ENCODE measurements at places on chromosomes 7 and 10.

GRCh38 chr7:31782411-31782991 lies 95.5 kb downstream of the PPP1R17 start:
- no peak for DNase-seq

- no peak for DNase-seq
These were observed 74.1 kb downstream of the FAM53B start for GRCh38 chr10:124669824-124670654.

- DNase-seq: no peak
These were observed at the start of gene ARHGAP22 for GRCh38 chr10:48604991-48605508. ARHGAP22 (minus strand) TSS chr10:48605073; CDS start chr10:48604796, 277 bp downstream.

DNA sequence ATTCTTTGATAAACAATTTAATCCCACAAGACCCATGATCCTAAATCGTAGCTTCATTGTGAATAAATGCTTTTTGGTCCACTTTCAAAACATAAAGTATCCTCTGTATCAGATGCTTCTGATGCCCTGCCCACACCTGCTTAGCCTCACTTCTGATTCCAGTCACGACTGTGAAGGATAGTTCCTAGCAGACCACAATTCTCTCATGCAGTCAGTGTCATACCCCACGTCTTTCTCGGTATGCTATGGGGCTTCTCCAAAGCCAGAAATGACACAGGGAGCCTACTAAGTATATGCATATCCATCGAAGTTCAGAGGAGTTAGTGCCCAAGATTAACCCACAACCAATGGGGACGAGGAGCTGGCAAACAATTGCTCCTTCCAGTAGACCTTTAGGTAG lies 27.6 kb upstream of the CTNNA3 start:
- no peak for DNase-seq

- DNase-seq: no peak
These were observed 31.5 kb downstream of the TCF7L2 start for GRCh38 chr10:112981553-112981952.

DNA sequence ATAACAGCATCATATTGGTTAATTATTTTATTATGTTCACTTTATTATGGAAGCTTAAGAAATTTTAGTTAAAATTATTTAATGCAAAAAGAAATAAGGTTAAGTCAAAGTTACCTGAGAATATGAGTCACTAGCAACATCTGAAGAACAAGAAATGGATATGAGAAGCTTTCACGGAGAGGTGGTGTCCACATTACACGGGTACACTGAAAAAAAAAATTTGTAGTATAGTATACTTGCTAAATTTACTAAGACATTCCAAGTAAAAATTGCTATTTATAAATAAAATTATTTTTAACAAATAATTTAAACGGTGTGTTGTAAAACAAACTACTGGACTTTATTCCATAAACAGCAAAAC lies 63.9 kb downstream of the DPY19L1 start:
- DNase-seq: no peak

GRCh38 chr7:129886818-129887186 lies 66.0 kb downstream of the UBE2H start:
- DNase-seq: no peak

DNA sequence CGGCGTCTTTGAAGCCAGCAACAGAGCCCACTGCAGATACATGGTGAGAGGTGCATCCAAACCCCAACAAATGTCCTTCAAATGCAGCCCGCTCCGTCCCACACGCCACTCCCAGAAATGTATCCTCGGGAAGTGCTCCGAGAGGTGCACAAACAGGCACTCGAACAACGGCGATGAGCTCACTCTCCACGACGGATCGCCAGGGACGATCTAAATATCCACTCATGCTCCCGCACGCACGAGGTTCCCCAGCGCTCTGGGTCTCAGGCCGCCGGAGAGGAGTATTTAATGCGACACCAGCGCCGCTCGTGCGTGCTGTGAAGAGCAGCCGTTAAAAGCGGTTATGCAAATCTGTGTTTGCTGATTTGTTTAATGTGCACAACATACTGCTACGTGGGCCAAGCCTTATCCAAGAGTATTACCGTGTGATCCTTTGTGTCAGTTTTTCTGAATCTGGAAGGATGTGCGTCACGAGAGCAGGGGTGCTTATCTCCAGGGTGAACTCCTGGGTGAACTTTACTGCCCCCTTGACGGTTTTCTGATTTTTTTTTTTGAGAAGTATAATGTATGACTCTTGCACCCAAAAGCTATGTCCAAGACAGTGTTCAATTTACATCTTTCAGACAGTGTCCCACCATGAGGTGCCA lies 48.5 kb upstream of the PPP2R2D start:
- DNase-seq: no peak

DNA sequence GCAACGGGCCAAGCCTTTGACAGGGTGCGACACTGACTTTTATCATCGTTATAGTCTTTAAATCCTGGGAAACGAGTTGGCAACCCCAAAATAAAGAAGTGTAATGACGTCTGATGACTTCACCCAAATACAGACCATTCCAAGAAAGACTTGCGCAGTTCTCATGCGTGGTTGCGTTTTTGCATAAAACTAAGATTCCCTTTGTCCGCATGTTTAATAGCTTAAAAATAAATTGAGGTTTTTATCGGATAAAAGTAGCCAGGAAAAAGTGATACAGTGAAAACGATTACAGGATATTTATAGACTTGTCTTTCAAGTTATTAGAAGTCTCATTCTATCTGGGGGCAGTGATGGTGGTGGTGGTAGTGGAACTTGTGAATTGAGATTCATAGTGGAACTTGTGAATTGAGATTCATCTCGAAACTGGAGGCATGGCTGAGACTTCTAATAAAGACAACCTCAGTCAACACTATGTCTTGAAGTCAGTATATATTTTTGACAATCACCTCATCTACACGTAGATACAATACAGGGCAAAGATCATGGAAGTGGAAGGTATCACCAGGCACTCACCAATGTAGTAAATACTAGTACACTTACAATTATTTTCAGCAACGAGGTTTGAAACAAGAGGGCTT lies 1.2 kb upstream of the NAMPT start:
- DNase-seq: no peak

DNA sequence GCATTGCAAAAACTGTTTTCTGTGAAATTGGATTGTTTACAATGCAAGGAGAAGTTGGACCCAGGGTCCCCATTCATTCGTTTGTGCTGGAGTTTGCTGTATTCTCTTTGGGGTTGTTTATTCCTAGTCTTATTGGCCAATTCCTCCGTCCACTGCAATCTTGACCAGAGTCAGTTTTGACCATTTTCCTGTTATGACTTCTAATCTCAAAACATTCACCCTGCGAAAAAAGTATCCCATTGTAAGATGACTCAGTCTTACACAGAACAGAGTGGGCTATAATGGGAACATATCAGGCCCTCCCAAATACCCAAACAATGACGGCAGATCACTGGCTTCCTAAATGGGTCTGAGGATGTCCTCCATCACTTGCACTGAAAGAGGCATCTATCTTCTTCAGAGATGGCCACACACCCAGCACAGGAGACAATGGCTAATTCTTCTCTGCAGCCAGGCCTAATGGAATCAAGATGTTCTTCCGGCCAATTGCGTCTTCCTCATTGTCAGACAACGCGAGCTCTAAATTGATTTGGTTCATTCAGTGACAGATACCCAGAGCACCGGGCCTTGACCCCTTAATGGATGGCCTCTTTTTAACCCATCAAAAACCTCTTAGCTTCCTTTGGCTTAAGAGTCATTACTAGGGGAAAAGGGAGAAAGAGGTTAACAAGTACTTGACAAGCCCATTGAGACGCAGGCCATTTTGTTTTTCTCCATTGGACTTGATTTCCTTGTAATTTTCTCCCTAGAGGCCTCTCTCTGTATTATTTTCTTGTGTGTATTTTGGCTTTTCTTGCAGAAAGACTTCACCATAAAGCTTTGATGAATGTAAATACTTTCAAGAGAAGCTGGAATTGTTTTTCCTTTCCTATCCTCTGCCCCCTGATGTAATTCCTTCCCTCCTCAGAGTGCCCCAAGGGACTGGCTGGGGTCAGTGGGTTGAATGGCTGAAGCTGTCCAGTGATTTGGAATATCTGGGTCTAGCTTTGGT lies 129.6 kb downstream of the PRPF18 start:
- no peak for DNase-seq

GRCh38 chr10:80760914-80761371 lies 223.2 kb downstream of the SH2D4B start:
- no peak for DNase-seq

GRCh38 chr7:13987395-13987794 lies 2.1 kb downstream of the ETV1 start:
- no peak for DNase-seq

DNA sequence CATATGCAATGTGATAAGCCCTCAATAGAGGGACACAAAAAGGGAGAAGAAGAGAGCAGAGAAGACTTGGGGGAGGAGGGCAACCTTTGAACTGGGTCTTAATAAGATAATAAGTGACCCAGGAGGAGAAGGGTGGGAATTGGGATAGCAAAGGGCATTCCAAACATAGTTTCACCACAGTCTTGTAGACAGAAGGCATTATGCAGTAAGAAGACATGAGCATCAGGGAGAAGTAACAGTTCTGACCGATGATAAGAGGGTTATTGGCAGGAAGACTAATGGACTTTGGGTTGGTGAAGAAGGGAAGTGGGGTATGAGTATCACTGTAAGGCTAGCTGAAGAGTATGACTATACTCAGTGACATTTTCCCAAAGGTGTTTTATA lies 63.6 kb downstream of the TES start:
- no peak for DNase-seq

DNA sequence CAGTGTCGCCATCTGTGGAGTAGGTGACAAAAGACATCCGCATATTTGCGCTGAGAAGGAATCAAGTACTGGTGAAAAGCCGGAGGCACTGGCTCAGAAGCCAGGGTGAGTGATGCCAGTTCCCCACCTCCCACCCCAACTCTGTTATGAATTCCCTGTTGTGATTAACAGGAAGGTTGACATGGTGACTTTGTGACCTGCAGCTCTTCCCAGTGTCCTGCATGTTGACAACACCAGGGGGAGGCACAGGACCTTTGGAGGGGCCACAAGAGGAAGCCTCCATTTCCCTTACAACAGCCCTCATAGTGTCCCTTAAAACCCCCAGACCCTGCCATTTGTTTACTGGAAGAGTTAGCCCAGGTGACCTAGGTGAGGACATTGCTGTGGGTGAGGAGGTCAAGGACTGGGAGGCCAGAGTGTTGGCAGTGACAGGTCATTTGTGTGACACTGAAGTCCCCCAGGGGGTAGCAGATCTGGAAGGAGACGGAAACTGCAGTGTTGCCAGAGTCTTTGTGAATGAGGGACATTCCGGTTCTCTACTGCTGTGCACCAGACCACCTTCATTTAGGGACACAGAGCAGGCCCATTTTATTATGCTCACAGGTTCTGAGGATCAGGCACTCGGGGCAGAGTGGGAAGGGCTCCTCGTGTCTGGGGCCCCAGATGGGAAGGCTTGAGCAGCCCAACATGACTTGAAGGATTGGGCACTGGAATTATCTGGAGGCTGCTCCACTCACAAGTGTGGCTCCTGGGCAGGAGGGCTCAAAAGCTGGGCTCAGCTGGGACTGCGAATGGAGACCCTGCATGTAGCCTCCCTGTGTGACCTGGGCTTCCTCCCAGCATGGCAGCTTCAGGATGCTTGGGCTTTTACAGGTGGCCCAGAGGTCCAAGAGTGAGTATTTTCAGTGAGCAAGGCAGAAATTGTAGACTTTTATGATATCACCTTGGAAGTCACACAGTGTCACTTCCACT lies 13.0 kb upstream of the ANTXRL start:
- no peak for DNase-seq

DNA sequence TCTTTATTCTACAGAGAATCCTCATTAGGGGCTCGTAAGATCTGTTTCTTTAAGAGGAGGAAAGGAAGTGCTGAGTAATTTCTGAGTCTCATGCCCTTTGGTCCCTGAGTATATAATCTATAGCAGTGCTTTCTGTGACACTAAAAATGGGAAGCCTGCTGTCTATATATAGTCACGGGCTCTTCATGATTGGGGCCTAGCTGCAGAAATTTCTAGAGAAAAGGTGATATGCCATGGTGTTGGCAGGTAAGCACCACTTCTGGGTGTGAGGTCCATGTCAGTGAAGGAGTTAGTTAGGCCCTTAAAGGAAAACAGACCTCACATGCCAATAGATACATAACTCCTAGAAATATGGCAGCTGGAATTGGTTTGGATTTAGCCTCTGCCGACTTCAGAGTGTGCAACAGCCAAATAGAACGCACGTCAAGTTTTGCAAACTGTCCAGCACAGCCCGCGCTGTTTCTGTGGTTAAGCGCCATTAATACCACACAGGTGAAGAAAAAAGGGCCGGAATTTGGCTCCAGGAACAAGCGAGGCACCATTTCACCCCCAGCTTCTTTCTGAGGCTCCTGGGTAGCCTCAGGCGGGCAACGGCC lies 123.2 kb downstream of the TACC2 start:
- DNase-seq: no peak

DNA sequence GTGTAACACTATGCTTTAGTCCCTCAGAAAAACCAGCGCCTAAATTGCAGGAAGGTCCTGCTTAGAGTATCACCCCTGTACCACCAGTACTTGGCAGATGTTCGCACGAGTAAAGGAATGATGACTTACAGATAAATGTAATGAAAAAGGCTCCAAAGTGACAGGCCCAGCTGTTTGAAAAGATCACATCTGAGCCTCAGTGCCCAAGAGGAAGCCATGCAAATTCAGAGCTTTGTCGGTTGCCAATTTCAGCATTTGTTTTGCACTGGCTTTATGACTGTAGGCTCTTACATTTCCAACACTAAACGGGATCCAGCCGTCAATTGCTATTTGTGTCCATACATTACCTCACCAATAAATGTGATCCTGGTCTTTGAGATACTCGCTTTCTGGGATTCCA lies 60.6 kb upstream of the GAD2 start:
- DNase-seq: no peak

- DNase-seq: no peak
These were observed 64.6 kb upstream of the LRRN3 start for GRCh38 chr7:111026343-111026742.

- DNase-seq: no peak
These were observed 125.3 kb downstream of the SORCS3 start for GRCh38 chr10:104766341-104766740.

DNA sequence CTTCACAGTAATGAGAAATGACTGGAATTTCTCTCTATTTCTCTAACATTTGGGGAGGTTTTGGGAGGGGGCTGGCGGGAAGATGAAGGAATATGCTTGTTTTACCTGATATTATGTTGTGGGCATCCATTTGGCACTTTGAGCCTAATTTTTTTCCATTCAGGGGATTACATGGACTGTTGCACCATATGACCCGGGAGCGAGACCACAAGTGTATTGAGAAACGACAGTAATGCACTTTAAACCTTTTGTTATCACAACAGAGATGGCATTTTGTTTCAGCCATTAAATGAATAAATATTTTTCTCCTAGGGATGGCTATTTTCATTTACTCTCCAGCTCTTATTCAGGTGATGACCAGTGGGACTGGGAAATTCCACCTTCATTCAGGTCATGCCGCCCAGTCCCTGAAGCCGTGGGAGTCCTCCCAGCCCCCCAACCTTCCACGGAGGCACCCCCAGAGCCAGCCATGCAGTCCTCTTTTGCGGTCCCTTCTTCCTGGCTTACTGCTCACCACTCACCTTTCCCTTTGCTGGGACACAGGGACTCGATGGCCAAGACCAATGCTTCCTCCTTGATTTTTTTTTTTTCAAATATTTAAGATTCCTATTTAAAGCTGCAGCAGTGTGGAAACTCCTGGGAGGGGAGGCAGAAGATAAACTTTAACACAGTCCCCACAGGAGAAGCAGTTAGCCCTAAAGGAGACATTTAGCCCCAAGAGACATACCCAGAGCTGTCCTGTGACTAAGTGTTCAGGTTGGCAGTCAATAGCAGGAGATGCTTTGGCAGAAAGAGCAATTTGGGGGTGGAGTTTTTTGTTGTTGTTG lies 190.9 kb upstream of the YAE1 start:
- DNase-seq: no peak

All from esophagus squamous epithelium (tissue), 5 donors.